GM23248 (cell line): ENCODE measurements at places on chromosomes 1 and 21.

GRCh38 chr1:20322081-20322824 lies 31.6 kb downstream of the VWA5B1 start:
- peak; percentile 20 for DNase-seq

DNA sequence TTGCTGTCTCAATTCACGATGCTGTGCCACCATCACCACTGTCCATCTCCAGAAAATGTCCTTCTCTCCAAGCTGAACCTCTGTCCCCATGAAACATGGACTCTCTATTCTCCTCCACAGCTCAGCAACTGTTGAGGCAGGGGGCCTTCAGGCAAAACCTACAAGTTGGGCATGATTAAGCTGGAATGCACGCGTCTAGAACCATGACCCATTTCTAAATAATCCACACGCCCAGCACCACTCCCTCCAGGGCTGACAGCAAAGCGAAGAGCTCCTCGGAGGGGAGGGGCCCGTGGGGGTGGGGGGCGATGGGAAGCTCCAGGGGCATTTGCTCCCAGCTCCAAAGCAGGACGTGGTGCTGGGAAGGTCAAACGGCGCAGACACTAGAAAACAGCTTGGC lies 3.3 kb upstream of the HES5 start:
- DNase-seq: peak; percentile 67

DNA sequence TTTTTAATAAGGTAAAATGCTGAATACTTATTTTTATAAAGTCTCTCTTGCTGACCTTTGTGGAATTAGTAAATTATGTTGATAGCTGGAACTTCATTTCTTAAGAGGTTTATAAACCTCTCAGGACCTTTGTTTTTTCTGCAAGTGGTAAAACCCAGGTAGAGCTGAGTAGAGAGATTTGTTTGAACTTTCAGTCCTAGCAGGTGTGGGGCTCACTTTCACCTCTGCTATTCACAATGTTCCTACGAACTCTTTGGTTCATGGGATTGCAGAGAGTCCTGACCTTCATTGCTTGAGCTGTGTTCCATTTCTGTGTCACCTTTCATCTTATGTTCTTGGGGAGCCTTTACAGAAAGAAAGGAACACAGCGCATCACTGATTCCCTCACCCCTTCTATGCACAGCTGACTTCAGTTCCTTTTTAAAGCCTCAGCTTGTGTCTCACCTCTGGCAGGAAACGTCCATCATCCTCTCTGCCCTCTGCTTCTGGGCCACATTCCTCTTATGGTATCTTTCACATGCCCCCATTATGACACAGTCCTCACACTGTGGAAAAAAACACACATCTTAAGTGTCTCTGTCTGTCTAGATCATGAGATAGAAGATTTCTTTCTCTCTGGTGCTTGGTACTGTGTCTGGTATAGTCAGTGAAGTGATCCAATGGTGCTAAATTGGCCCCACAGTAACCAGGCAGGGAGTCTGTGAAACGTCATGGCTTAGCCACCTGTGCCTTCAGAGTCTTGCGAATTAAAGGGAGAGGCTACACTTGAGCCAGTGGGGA lies 262.5 kb upstream of the B3GALT2 start:
- DNase-seq: no peak

DNA sequence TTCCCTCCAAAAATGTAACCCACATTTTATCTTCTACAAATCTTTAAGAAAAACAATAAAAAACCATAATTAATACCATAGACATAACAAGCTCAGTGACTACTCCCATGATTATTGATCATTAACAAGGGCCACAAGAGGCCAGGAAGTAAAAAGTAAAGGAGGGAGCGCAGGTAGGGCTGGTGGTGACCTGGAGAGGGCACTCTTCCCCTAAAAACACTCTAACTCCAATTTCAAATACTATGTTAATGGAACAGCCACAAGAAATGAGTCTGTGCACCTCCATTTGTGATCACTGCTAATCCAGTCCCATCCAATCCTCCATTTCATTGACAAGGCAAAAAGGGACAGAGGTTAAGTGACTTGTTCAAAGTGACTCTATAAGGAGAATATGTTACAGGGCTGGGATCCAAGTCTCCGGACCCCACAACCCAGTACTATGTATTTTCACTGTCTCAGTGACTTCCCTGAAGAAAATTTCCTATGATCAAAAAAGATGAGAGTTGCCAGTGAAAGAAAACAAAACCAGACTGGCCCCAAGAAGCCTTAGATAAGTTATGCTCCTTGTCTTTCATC lies 41.2 kb upstream of the CFAP298 start:
- DNase-seq: peak; percentile 31

DNA sequence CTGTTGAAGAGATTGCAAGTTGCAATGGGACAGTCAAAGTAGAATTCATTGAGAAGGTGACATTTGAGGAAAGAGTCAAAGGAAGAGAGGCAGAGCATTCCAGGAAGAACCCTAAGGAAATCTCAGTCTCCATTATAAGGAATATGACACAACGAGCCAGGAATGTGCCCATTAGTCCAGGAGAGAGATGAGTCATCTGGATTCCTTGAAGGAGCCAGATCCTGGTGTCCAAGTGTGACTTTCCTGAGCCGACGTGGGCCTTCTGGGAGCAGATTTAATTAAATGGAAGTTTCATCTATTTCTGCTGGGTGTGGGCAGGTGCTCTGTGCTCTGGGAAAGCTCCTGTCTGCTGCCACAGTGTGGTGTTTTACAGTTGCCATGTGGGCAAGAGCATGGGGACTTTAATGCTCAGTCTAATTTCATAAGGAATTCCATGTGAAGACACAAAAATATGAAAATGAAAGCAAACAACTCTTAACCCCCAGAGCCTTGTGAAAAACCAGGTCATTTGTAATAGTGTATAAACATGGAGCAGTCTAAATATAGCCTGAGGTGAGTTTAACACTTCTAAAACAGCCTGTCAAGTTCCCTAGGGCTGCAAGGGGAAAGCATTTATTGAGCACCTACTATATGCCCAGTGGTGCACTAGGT lies 111.4 kb upstream of the ARTN start:
- peak; percentile 98 for DNase-seq
